ENCODE measurements at places on chromosomes 4 and X. TPM values are rescaled to one million over a fixed set of nuclear protein-coding genes. Genes with fewer than 3 reads are reported as not detected.

Gene TAB3
- polyA plus RNA-seq = 28.9 TPM

DNA sequence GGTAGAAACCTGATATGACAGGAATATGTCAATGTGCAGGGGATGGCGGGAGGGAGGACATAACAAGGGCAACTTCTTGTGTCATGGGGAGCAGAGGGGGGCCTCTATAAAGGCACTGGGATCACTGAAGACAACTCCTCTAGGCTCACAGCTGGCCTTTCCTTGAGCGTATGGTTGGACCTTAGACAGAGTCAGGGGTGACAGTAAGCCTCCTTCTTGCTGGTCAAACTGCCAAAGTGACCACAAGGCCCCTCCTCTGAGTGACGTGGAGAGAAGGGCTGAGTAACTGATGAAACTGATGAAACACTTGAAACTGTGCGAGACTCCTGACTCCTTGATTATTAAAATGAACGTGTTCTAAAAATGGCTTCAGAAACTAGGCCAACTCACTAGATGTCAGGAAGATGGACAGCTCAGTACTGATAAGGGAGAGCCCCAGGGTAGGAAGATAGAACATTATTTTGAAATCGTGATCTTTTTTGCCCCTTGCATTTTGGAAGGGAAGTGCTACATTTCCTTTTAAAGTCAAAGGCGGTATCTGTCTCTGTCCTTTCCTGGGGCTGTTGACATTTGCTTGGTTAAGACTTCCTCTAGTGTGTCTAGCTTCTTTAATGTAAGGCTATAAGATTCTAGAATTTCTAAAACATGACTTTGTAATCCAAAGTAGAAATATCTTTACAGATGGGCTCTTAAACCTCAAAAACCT lies 1.6 kb downstream of the RAB33A start:
- DNase-seq = no peak

- DNase-seq = no peak
Observed at GRCh38 chr4:106058921-106059320, 163.7 kb downstream of the NPNT start.

DNA sequence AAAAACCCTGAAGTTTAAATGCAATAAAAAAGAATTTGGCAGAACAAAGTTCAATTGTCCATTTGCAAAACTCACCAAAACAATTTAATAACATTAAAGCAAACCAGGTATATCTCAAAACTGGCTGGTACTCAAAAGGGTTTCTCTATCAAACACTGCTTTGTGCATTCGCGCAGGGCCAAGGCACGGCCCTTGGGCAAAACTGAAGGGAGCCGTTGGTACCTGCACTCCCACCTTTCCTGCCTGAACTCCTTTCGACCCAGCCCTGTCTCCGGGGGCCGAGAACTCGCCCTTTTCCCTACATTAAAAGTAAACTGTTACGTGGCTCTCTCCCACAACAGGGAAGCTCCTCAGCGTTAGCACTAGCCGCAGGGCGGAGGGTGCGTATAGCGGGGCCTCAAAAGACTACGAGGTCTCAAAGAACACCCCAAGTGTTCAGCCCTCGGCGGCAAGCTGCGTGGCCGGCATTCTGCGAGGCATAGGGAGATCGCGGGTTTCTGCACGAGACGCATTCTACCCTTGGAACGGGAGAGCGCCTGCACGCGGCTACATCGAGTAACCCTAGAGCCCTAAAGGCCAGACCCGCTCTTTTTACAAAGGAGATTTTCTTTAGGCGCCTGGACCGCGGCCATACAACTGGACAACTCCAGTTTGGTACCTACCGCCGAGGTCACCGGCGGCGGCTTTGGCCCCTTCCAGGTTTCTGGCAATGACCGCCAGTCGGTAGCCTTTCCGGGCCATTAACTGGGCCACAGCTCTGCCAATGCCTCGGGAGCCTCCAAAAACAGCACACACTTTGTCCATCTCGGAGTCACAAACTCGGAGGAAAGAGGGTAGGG lies 550 bp downstream of the CBR4 start:
- DNase-seq = peak; percentile 74

All from left lung (tissue), 14 donors.